ENCODE measurements at places on chromosomes 16 and 17.

DNA sequence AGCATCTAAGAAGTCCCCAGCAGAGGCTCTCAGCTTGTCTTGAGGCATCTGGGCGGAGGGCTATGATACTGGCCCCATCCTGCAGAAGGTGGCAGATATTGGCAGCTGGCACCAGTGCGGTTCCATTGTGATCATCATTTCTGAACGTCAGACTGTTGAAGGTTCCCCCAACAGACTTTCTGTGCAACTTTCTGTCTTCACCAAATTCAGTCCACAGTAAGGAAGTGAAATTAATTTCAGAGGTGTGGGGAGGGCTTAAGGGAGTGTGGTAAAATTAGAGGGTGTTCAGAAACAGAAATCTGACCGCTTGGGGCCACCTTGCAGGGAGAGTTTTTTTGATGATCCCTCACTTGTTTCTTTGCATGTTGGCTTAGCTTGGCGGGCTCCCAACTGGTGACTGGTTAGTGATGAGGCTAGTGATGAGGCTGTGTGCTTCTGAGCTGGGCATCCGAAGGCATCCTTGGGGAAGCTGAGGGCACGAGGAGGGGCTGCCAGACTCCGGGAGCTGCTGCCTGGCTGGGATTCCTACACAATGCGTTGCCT lies at the start of gene CIITA:
TSS of gene CIITA (plus strand) at position 404 of the 543 bp plus-strand sequence. CDS start at position 533, 129 bp downstream.
- peak; percentile 90 for DNase-seq

- DNase-seq: no peak
Observed at GRCh38 chr16:50613964-50614474, 65.8 kb downstream of the NKD1 start.

- no peak for DNase-seq
Observed at GRCh38 chr17:36876966-36877365, 60.3 kb upstream of the LHX1 start.

DNA sequence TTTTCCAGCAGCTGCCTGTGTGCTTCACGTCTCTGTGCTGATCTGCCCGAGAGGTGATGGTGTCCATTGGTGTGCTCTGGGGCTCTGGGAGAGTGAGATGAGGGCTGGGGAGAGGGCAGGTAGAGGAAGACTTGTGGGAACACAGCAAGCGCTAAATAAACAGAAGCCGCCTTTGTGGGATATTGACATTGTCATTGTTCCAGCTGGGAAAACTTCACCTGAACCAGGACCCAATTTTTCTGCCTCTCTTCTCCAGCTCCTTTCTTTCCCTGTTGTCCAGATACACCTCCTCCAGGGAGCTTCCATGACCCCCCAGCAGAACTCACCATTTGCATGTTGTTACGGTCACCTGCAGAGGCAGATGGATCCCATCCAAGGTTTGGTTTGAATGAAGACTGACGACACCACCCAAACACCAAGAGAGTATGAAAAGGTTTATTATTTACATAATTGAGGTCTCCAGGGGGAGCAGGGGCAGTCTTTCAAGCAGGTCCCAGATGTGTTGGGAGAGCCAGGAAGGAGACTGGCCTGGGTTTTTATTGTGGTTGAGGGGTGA lies 3.6 kb upstream of the ITGA3 start:
- no peak for DNase-seq

- DNase-seq: peak; percentile 55
Observed at GRCh38 chr16:87681981-87682570, 79.8 kb downstream of the JPH3 start.

DNA sequence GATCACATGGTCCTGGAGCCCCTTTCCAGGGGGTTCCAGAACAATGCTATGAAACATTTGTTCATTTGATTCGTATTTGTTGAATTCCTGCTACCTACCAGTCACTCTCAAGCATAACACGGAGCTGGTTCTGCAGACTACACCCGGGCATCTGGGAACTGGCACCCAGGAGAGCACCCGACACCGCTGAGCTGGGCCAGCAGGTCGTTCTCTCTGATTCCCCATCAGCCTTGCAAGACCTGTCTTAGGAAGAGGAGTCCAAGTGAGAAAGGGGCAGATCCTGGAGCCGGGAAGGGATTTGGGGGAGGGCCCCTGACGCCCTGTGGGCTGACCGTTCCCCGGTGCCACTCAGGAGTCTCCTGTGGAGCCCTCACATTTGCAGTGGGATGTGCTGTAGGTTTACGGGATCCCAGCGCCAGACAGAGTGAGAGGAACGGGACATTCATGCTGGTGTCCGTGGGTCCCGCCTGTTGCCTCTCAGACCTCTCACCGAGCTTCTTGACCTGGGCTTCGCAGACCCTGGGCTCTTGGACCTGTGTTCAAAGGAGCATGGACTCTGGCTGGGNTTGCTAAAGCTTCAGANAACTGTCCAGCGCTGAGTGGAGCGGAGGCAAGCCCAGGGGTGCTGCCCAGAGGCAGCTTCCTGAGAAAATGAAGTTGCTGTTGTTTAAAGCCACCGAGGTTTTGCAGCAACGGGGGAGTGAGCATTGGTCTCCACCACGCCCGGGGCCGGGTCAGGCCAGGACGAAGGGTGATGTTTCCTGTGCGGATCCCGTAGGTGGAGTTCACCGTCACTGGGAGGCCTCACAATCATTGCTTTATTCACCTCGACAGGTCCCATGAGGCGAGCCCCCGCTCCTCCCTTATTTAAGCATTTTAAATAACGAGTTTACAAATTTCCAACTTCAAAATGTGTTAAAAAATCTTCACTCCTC lies 49.2 kb downstream of the METRNL start:
- no peak for DNase-seq

- no peak for DNase-seq
Observed at GRCh38 chr17:75901727-75902126, 3.0 kb downstream of the MRPL38 start.

DNA sequence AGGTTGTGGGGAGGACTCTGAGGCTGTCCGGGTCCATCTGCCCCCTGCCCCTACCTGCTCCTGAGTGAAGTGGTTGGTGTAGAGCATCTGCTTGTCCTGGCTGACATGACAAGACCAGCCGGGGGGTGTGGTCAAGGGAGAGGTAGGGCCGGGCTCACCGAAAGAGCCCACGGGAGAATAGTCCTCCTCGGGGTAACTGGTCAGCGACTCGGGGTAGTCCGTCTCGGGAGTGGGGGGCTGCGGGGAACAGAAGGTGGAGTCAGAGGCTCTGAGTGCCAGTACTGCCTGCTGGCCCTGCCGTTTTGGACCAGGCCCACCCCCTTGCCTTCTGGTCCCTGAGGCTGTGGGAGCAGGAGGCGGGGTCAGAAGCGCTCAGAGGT lies 27.8 kb downstream of the ARHGAP27 start:
- DNase-seq: no peak

DNA sequence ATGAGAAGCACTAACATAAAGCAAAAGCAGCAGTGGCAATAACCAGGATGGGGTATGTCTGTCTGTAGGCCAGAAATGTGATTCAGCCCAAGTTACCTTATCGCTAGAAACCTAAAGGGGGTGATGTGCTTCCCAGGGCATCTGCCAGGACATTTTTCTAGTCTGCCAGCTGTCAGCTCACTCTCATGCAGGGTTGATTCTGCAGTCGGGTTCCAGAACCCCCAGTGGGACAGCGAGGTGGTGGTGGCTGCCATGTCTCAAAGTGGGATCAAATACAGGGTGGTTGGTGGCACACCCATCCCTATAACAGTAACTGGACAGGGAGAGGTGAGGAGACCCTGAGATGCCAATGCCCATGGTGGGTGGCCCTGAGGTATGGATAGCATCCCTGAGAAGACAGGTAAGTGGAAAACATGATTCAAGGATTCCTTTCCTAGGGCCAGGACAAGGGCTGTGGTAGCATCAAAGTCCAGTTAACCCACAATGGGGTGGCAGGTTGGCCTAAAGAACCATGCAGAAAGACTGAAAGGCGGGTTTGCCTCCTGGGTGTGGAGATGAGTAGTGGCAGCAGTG lies 84.3 kb downstream of the TNFRSF13B start:
- DNase-seq: no peak

DNA sequence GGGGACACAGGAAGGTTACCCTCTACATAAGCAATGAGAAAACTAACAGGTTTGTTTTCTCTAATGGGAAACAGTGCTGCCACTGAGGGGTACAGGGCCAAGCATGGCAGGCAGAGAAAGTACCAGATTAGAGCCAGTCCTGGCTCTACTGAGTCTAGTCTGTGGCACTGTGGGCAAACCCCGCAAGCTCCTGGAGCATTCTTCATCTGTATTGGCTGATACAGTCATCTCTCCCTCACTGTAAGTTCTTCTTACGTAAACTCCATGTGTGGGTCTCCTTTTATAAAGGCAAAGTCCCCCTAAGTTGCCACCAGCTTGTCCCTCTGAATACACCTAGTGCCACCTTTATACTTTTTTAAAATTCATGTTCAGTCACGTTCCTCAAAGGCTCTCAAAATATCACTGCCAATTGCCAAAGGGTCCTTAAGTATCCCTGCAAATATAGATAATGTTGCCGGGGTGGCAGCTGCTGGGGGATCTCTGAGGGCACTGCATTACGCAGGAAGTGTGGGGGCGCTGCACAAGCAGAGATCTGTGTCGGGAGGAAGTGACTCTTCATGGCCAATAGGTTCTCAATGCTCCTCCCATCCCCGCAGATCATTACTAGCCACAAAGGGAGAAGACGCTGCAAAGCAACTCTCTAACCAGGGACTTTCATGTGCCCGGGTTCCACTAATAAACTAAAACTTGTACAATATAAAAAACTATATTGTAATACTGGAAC lies 18.8 kb downstream of the XPO6 start:
- no peak for DNase-seq

GRCh38 chr16:83176802-83177201 lies 550.0 kb downstream of the CDH13 start:
- DNase-seq: no peak

GRCh38 chr16:9509663-9510062 lies 418.2 kb downstream of the HAPSTR1 start:
- DNase-seq: no peak

GRCh38 chr17:59405944-59406705 lies 74.7 kb downstream of the YPEL2 start:
- no peak for DNase-seq

DNA sequence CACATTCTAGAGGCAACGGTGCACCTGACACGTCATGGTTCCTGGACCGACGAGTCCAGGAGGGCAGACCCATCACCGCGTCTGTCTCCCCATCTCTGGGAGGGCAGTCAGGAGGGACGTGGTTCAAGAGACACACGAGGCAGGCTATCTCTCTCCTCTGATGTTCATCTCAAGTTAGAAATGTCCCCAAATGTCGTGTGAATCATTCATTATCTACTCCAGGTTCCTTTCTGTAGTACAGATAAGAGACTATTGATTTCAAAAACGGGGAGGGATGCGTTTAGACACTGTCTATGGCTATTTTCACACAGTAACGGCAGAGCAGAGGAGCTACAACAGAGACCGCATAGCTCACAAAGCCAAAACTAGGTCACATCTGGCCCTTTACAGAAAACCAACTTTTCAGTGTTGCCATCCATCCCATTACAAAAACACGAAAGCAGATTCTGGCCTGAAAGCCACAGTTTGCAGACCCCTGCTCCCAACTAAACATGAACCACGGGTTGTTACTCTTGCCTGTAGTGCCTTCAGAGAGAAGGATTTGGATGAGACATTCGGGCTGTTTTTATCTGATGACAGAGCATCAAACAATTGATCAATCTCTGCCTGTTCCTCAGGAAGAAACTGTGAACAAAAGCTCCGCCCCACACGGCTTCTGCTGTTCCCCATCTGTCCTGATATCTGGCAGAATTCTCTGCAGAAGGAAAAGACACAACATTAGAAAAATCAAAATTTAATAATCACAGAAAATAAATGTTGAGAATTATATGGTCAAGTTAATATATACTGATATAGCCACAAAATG lies 6.8 kb downstream of the MEAK7 start:
- no peak for DNase-seq

DNA sequence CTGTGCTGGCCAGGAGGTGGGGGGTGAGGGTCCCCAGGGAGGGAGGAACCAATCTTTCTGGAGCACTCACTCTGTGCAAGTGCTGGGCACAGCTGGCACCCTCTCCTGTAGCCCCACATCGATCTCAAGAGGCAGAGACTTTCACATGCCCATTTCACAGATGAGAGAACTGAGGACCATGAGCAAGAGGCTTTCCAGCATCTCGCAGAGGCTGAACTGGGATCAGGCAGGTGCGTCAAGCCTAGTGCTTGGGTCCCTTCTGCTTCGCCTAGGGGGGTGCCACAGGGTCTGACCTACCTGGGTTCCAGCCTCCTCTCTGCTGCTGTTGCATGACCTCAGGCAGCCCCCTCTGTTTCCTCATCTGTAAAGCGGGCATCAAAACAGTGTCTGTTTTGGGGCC lies 1.3 kb upstream of the WFDC1 start:
- DNase-seq: no peak

GRCh38 chr17:73462823-73463222 lies 151.0 kb upstream of the CDC42EP4 start:
- DNase-seq: no peak

GRCh38 chr17:39199820-39200069 lies 338 bp upstream of the RPL19 start:
- peak; percentile 92 for DNase-seq

- DNase-seq: no peak
Observed at GRCh38 chr16:24819462-24820040, 26.2 kb upstream of the SLC5A11 start.

- peak; percentile 15 for DNase-seq
Observed at GRCh38 chr17:58667934-58668597, 23.8 kb downstream of the TEX14 start.

- DNase-seq: no peak
Observed at GRCh38 chr16:72811188-72811720, 236.7 kb downstream of the ZFHX3 start.

DNA sequence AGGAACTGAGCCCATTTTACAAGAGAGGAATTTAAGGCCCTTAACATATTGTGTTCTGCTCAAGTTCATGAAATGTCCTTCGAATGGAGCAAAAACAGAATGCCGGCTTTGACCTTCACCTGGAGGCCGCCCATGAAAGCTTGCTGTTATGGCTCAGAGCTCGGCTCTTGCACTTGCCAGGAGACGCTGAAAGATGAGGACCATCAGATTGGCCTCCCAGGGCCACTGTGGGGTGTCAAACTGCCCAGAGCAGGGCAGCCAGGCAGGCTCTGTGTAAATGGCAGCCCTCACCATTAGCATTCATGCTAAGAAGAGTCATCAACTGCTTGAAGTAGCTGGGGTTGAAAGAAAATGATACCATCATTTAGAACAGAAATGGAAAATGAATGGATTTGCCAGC lies 39.3 kb downstream of the IL21R start:
- no peak for DNase-seq
